ENCODE measurements at places on chromosomes 5 and 9.

GRCh38 chr9:80899208-80899607 is 790.1 kb downstream of the TLE1 start:
- peak; percentile 36 for DNase-seq

GRCh38 chr9:82106536-82106935 is 118.0 kb downstream of the SPATA31D1 start:
- DNase-seq, result no peak

- DNase-seq, result peak; percentile 72
These were observed 48.3 kb upstream of the ICE1 start for GRCh38 chr5:5374009-5374715.

DNA sequence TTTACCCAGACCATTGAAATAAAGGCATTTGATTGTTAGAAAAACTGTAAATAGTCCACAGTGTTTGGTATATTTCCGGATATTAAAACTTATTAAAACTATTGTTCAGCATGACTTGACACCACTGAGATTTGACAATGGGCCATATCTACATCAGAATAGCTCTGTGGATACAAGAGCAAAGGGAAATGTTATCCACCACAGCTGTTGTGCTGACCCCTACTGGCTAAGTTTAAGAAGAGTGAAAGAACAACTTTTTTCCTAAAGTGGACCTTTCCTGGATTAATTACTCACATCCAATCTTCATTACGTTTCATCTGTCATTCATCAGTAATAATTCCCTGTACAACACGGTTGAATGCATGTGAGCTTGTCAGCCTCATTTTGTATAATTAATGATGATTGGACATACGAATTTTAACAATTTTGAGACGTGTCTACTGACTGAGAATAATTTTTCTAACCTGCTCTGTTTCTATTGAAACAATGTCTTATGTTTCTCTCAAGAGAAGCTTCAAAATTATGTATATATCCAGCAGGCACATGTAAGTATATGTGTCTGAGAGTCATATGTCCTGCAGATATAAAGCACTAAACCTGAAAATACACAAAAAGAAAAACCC is 1952.6 kb downstream of the MAT2B start:
- DNase-seq, result no peak

DNA sequence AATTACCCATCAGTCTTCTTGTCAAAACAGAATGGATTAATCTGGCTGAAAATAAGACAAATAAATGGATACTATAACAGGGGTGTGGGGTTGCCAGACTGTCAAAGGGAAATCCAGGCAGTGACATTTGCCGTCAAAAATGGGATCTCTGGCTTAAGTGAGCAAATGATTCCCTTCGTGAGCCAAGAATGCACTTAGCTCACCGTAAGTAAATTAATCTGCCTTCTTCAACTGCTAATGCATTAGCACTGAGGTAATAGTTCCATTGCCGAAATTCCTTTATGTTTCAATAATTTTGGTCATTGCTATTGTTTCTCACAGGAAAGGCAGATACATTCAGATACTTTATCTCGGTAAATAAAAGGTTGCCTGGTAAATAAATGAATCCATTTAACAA is 377.8 kb downstream of the KIAA0825 start:
- DNase-seq, result peak; percentile 49

GRCh38 chr5:1507961-1508658 is 15.7 kb downstream of the LPCAT1 start:
- no peak for DNase-seq

DNA sequence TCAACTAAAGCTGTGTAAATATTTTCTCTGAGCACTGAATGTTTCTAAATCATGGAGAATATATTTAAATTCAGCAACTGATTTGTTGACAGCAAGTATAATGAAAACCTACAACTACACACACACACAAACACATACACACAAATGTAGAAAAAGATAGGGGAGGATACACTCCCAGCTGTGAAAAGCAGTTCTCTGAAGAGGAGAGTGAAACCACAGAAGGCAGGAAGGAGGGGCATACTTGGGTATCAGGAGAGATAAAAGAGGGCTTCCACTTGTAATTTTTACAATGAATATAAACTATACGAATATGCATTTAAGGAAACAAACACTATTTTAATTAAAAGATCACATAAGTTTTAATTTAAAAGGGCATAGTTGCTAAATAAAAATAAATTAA is 227.8 kb upstream of the SLC24A2 start:
- no peak for DNase-seq

GRCh38 chr9:120767451-120767850 is 25.8 kb downstream of the FBXW2 start:
- no peak for DNase-seq

- no peak for DNase-seq
These were observed 73.9 kb upstream of the ANKH start for GRCh38 chr5:14945450-14945849.

- DNase-seq, result no peak
These were observed 18.4 kb downstream of the GM2A start for GRCh38 chr5:151271336-151271735.

- DNase-seq, result no peak
These were observed 20.5 kb upstream of the OR2K2 start for GRCh38 chr9:111350556-111350955.

- peak; percentile 14 for DNase-seq
These were observed 40.9 kb upstream of the PWWP2A start for GRCh38 chr5:160159991-160160792.

GRCh38 chr5:34758514-34758913 is 80.5 kb upstream of the TTC23L start:
- DNase-seq, result no peak

- DNase-seq, result no peak
These were observed 19.6 kb downstream of the TJP2 start for GRCh38 chr9:69193685-69194032.

GRCh38 chr5:55402199-55402598 is 94.4 kb downstream of the MTREX start:
- no peak for DNase-seq

GRCh38 chr9:125074976-125075375 is 68.4 kb downstream of the SCAI start:
- DNase-seq, result peak; percentile 10

GRCh38 chr5:120158211-120158610 is 305.9 kb upstream of the PRR16 start:
- DNase-seq, result no peak

GRCh38 chr9:6827439-6828145 is 69.8 kb downstream of the KDM4C start:
- peak; percentile 70 for DNase-seq

DNA sequence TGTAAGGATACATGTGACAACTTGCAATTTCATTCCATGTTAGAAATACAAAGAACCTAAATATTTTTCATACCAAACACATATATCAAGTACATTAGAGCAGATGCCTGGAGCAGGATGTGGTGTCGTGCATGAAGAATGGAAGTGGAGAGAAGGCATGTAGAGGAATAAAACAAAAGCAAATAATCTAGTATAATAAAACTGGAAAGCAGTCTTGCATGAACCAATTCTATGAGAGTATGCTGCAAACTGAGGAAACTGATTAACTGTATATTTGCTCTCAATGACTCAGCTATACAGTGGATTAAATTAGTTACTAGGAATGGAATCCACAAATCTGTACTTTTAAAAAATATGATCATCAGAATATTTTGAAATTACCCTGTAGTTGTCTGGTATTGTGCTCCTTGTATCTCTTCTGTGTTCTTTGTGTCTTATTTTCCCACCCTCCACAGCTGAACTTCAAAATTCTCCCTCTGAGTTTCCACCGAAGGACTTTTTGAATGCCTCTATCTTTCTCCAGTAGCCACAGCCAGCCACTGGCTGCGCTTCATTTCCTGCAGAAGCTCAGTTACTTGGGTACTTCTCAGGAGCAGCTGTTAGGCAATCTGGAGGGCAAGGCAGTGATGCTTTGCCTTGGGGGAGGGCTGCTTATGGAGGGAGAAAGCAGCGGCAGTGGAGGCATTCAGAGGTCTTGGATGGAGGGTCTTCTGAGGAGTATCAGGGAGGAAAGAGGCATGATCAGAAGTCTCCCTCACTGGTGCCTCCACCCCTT is 608.0 kb downstream of the BRINP1 start:
- DNase-seq, result no peak

DNA sequence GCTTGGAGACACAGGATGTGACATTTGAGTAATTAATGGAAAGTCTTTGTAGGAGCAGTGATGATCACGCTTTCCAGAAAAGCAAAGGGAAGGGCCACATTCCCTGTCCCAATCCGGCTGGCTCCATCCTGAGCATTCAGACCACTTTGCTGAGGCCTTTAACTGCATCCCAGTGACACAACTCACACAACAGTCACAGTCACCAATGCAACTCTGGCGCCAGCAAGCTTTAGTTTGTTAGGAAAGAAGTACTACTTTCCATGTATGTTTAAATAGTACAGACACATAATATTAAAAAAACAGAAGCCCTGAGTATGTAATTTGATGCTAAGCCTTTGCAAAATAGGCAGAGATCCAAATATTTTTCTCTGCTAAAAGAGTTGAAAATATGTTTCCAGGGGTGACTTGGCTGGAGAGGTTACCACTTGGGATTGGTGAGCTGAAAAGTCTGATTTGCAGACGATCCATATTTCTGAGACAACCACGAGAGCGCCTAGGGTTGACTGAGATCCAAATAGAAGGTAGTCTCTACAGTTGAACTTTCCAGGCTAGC is 31.7 kb upstream of the GAS1 start:
- DNase-seq, result peak; percentile 90

GRCh38 chr5:56557198-56557597 is 258.2 kb upstream of the MAP3K1 start:
- no peak for DNase-seq

DNA sequence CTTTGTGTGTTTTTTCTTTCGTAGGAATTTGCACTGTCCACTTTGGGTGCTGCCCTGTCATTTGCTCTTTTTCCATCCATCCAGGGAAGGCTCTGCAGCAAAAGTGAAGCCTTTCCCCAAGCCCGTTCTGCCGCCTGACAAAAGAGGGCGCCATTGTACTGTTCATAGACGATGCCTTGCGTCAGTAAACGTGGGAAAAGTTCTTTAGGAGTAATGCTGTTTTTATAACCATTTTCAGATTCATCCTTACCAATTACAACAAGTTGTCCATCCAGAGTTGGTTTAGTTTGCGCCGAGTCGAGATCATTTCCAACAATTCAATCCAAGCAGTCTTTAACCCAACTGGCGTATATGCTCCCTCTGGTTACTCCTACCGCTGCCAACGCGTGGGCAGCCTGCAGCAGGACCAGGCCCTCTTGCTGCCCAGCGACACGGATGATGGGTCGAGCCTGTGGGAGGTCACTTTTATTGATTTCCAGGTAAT is 34.3 kb upstream of the RPS23 start:
- DNase-seq, result peak; percentile 89

DNA sequence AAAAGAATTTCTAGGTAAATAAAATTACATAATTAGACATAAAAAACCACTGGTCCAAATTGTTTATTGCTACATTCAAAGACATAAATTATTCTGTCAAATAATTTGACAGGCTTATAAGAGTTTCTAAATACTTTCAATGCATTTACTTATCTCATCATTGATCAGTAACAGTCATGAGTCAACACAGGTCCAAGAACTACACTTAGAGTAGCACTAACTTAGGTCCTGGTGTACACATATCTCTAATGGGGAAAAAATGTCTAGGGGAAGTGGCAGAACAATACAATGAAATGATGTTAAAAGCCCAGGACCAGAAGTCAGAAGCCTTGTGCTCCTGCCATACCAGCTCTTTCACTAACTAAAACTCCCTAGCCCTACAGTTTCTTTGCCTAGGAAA is 96.5 kb upstream of the SLCO6A1 start:
- no peak for DNase-seq

DNA sequence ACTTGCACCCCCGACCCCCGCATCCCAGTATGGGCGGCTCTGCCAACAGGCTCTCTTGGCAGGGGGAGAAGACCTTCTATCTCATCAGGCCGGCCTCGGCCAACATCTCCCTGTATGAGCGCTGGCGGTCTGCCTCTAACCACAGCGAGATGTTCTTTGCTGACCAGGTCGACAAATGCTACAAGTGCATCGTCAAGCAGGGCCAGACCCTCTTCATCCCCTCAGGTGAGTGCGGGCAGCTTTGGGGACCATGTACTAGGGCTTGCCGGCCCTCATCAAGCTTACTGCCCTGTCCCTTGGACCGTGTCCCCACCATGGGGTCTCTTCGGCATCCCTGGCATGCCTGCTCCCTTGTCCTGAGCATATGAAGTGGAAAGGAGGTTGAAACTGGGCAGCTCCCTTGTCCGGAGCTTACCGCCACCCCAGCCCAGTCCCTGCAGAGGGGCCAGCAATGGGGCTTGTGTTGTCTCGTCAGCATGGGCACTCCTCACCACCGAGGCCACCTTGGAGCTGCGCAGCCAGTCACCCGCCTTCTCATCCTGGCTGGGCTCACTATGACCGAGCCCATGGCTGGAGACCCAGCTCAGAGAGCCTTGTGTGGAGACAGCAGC is 78.1 kb downstream of the PHF2 start:
- no peak for DNase-seq

DNA sequence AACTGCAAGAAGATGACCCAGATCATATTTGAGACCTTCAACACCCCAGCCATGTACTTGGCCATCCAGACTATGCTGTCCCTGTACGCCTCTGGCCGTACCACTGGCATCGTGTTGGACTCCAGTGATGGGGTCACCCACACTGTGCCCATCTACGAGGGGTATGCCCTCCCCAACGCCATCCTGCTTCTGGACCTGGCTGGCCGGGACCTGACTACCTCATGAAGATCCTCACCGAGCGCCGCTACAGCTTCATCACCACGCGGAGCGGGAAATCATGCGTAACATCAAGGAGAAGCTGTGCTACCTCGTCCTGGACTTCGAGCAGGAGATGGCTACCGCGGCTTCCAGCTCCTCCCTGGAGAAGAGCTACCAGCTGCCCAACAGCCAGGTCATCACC is 9.1 kb upstream of the TBCA start:
- DNase-seq, result no peak

DNA sequence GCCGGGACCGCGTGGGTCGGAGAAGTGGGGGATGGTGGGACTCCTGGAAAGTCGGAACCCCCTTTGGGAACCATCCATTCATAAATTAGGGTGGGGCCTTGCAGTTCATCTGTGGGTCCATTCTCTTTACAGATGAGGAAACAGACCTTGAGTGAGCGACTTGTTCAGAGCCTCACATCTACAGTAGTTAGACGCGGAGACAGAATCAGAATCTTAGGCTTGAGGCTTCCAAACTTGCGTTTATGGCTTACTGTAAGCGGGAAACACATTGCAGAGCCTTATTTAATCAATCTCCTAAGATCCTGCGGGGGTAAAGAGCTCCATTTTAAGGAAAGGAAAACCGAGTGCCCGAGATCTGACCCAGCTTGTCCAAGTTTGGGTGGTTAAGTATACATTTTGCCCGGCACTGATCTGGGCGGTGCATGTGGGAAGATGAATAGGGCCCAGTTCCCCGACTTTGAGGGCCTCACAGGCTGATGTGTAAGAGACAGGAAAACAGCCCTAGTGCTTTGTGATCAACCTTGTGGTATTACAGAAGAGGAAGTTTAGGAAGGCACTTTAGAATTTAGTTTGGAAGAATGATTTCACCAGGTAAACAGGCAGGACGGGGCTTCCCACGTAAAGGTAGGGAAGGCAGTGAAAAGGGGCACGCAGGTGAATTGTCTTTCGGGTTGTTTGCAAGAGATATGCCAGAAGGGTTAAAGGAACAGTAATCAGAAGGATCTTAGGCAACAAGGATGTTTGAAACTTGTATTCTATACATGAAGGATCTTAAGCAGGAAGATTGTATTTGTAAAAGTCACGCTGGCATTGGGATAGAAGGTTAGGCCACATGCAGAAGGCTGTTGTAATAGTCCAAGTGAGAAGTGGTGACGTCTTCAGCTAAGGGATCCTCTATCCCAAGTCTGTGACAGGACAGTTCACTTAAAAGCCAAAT is 744 bp downstream of the TARS1 start:
- DNase-seq, result peak; percentile 78

GRCh38 chr9:34331196-34331595 is 1.8 kb downstream of the NUDT2 start:
- DNase-seq, result no peak

Measured in muscle of leg (tissue), 16 donors.